ENCODE measurements at places on chromosomes 6 and 20.

DNA sequence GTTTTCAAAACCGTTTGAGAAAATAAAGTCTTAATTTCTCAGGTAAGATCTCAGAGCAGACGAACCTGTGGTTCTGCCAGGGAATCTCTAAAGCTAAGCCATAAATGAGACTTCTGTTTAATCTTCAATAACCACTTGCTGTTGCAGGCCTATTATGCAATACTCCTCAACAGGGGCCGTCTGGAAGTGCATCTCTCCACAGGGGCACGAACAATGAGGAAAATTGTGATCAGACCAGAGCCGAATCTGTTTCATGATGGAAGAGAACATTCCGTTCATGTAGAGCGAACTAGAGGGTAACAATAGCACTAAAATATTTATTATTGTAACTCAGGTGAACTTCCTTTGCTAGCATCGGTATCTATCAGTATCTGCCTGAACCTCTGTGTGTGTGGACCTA, 223.7 kb downstream of the ARHGAP18 start:
- no peak for DNase-seq

DNA sequence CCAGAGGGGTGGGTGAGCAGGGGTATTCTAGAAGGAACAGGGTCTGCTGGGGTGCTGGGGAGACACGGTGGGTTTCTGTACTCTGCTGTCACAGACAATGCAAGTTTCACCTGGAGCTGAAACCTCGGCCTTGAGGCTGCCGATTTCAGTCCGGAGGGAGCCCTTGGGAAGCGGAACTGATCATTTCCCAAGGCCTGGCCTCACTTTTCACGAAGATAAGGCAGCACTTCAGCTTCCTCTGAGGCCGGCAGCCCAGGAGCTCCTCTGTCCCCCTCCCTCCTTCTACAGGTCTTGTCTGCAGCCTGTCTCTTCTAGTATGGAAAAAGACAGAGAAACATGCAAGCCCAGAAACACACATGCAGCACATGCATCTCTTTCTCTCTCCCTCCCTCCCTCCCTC, 242.1 kb downstream of the CDC5L start:
- peak; percentile 62 for DNase-seq

DNA sequence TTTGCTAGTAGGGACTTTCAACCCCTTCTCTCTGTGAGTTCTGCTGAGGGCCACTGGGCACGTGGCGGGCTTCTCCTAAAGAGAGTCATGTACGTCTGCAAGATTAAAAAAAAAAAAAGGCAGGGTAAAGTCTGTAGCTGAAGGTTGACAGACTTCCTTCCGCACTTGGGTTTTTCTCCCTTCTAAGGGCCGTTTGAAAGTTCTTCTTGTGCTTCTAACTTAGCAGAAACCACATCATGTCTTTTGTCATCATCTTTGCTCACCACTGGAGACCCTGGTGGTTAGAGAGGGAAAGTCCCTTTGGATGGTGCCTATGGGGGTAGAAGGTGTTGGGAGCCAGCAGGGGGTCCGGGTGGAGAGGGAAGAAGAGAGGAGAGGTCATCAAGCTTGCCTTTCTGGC, 31.4 kb downstream of the PRDM1 start:
- no peak for DNase-seq

DNA sequence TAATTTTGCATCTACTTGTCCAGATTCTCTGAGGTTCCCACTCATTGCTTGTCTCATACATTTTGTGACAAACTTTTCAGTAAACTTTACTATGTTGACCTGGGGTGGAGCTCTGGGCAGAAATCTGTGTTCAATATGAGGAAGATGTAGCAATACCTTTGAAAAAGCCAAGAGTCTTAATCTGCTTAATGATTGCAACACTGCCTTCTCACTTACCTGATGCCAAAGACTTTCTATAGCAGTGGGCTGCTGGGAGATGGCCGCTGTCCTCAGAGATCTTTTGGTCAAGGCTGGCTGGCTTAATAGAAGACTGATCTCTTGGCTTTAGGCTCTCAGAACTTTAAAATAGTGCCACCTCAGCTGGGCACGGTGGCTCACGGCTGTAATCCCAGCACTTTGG, 70.1 kb upstream of the RBM24 start:
- DNase-seq = no peak

DNA sequence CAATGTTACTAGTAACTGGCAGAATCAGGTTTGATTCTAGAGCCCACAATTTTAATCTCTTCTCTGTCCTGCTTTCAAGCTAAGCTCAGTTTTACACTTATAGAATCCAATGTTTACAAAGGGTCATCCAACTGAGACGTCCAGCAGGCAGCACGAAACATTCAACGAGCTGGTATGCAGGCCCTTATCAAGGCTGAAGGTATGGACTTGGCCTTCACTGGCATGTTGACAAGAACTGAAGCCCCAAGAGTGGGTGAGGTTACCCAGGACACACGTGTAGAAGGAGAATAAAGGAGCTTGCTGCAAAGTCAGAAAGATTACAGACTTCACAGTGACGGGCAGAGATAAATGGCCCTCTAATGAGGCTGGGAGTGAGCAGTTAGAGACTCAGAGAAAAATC, 187.4 kb downstream of the KIF16B start:
- DNase-seq = no peak

GRCh38 chr20:49824206-49824605, 11.6 kb downstream of the SLC9A8 start:
- no peak for DNase-seq

- no peak for DNase-seq
These were observed 3.1 kb upstream of the KIF3B start for GRCh38 chr20:32274359-32274758.

GRCh38 chr6:139778106-139778505, 403.7 kb upstream of the CITED2 start:
- no peak for DNase-seq

GRCh38 chr20:47358039-47358671, 1.7 kb upstream of the ZMYND8 start:
- DNase-seq = no peak

DNA sequence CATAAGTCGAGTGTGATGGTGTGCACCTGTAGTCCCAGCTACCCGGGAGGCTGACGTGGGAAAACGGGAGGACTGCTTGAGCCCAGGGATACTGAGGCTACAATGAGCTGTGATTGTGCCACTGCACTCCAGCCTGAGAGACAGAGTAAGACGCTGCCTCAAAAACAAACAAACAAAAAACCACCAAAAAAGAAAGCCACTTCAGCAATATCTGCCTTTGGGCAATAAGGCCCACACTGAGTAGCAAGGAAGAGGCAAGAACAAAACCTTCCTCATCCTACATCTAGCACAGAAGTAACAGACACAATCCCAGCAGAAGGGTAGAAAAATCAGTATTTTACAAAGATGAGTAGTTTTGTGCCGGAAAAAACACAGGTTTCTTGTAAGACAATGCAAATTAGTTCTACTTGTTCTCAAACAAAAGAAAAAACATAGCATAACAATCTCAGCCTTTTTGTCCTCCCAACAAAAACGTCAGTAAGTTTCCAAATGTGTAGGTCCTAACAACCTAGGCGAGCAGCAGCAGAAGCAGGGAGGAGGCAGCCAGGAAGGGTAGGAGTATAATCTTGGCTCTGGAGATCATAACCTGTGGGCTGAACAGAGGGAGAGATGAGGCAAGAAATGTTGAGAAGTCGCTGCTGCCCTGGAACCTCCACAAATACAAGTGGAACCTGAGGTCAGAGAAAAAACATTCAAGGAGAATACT, 5.7 kb downstream of the PPP1R10 start:
- no peak for DNase-seq

DNA sequence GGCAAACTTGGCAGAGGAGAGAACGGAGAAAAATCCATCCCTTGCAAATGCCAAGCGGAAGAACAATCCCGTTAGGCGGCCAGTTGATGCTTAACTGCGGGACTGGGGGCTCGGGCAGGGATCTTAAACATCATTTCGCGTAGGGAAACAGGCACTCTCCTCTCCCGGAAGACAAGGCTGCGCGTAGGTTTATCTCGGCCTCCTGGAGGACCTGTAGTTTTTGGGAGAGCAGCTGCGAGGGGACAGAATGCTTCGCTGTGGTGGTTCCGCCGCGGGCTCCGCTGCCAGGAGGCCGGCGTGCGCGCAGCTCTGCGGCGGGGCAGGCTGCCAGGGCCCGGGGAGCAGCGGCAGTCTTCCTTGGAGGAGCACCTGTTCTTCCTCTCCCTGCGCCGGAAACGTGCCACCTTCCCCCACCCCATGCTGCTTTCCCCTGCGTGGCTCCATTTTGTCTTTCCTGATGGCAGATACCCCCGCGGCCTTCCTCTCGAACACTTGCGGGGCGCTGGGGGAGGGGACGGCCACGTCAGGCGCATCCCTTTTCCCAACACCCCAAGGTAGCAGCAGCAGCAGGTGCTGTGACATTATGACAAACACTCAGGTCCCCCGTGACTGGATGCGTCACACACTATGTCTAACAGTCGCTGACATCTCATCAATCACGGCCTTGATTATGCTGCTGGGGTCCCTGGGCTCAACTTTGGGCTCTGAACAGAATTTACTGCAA, 230.7 kb upstream of the BTBD3 start:
- no peak for DNase-seq

GRCh38 chr20:58453391-58453790, 61.8 kb downstream of the APCDD1L start:
- no peak for DNase-seq

GRCh38 chr6:38209371-38210260, 390.1 kb downstream of the ZFAND3 start:
- DNase-seq = no peak

DNA sequence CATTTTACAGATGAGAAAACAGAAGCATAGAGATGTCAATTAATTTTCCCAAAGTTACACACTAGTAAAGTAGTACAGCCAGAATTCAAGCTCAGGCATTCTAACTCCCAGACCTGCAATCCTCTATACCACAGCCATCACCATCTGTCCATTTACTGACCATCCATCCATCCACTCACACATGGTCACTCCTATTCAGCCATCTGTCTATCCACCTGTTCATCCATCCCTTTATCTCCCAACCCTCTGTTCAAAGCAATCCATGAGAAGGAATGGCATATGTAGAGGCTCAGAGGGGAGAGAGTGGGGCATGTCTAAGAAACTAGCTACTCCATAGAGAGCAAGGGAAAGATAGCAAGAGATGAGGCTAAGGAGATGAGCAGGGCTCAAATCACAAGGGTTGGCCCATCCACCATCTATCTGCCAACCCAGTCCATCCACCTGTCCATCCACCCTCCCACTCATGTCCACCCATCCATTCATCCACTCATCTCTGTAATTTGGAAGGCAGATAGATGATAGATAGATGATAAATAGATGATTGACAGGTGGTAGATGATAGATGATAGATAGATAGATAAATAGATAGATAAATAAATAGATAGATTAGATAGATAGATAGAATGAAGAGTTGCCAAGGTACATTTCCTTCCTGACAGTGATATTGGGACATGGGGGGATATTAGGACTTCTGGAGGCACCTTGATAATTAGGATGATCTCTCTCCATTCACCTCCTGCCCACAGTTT, 12.2 kb upstream of the C6orf132 start:
- DNase-seq = no peak

DNA sequence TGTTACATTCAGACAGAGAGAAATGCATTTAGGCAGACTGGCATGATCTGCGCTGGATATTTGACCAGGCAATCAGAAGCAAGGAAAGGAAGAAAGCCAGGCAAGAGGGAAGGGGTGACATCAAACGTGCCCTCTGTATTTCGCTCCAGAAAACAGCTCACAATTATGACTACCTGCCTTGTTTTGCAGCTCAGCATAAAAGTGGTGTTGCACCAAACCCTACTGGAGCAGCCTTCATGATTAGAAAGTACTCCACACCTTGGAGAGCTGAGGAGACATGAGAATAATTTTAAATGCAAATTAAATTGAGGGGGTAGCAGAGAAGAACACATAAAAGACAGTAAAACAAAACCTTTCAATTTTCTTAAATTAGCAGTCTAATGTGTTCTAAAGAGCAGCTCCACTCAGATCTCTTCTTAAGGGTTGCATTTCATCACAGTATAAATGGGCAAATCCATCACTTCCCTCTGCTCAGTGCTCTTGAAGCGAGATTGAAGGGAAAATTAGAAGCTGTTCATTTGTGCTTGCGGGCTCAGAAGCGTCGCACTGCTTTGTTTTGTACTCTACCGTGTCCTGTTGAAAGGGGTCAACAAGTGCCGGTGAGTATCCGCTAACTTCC, at the start of gene PHACTR1:
TSS of gene PHACTR1 (plus strand) at position 470 of the 619 bp plus-strand sequence.
- no peak for DNase-seq
